ENCODE measurements at places on chromosomes 12 and 14.
A peak's percentile ranks its signal among the peaks of the same experiment; 100 is the strongest.

GRCh38 chr14:21987937-21988336, 314.3 kb upstream of the OR4E1 start:
- no peaks in the 10 kb centered on the region for H3K27me3 ChIP-seq
- H3K4me1 ChIP-seq = no peaks in the 10 kb centered on the region
- H3K36me3 ChIP-seq = no peaks in the 10 kb centered on the region
- peak; percentile 2 for DNase-seq

- no peak overlapping the region for H3K4me3 ChIP-seq
- H3K36me3 ChIP-seq = no peaks in the 10 kb centered on the region
- peak; percentile 27 for DNase-seq
Observed at GRCh38 chr14:73785336-73785833, 66.2 kb upstream of the PTGR2 start.

- no peak overlapping the region for H3K27ac ChIP-seq
- DNase-seq = no peak
- H3K36me3 ChIP-seq = no peaks in the 10 kb centered on the region
- H3K4me3 ChIP-seq = no peak overlapping the region
- no peaks in the 10 kb centered on the region for H3K4me1 ChIP-seq
Observed at GRCh38 chr12:127419111-127419510, 847.9 kb upstream of the TMEM132C start.

DNA sequence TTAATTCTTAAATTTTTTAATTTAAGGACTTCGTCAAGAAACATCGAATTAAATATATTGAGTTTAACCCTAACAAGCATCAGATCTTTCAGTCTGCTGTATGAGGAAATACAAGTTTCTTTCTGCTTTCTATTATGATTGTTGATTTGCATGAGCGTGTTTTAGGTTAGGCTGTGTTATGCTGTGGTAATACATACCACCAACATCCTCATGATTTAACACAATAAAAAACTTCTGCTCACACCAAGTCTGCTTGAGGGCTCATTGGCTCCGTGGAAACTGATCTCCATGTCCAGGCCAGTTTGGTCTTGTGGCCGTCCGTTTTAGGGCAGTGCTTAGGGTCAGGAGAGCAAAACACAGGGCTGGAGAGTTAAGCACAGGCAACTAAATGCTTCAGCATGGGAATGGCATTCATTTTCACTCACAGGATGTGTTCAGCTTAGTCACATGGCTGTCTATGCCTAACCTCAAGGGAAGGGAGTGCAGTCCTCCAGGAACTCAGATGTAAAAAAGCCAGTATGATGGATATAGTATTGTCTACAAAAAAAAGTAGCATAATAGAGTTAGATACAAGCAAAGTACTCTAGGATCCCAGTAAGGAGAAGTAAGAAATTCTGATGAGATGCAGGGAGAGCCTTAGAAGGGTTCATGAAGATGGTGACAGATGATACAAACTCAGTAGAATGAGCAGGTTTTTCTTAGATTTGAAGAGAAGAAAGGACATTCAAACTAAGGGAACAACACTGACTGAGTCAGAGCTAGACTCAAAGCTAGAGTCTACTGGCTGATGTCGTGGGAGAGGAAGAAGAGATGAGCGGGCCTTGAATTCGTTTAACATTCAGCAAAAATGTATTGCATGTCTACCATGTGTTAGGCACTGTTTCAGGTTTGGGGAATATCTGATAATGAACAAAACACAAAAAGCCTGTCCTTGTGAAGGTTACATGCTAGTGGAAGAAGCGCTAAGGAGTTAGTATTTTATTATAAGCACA, 16.3 kb downstream of the MARK3 start:
- H3K4me3 ChIP-seq = no peak overlapping the region
- no peaks in the 10 kb centered on the region for H3K27me3 ChIP-seq
- H3K4me1 ChIP-seq = peaks cover 76% of the 10 kb centered on the region
- DNase-seq = no peak
- peak overlapping the region; percentile 43 for H3K27ac ChIP-seq

GRCh38 chr12:14290951-14291350, 74.5 kb upstream of the ATF7IP start:
- H3K27ac ChIP-seq = no peak overlapping the region
- no peaks in the 10 kb centered on the region for H3K27me3 ChIP-seq
- no peaks in the 10 kb centered on the region for H3K36me3 ChIP-seq
- DNase-seq = no peak

DNA sequence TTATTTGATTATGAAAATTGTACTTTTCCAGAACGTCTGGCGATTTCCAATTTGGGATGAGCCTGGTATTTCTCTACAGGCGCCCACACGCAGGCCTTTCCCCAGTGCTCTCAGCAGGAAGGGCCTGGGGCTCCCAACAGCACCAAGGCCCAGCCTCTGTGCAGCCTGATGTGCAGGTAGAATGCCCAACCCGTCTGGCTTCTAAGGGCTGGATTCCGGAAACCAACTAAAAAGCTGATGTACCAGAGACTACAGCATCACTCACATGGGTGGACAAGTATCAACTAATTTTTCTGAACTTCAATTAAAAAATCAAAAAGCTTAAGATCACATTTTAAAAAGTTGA, 25.8 kb downstream of the CDC42BPB start:
- no peaks in the 10 kb centered on the region for H3K4me1 ChIP-seq
- no peak for DNase-seq
- no peak overlapping the region for H3K27ac ChIP-seq
- no peaks in the 10 kb centered on the region for H3K36me3 ChIP-seq

Measured in adrenal gland (tissue), 19 donors.